ENCODE measurements at places on chromosomes 16 and 17. TPM values are rescaled to one million over a fixed set of nuclear protein-coding genes. Genes with fewer than 3 reads are reported as not detected.

Gene KRT12
- not detected for total RNA-seq

Gene MYH3
- total RNA-seq: 5.1 TPM

DNA sequence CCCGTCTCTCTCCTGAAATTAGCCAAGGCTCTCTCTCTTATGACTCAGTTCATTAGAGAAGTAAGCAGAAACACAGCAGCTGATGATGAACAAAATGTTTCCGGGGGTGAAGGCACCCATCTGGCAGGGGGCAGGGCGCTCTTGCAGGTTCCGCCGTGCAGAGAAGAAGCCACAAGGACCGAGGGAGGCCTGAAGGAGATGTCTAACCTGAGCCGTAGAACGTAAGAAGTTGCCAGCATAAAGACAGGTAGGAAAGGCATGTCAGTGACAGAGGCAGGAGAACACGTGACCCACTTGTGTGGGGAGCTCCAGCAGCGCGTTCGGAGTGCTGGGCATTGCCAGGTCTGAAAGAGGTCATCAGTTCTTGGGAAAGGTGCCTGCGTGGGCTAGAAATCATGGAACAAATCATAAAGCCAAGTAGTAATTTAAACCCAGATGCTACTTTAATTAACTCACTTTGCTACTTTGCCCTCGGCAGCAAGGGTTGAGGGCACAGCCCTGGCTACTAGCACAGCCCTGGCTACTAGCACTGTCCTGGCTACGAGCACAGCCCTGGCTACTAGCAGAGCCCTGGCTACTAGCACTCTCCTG, 198.6 kb downstream of the RPTOR start:
- no peak for DNase-seq

DNA sequence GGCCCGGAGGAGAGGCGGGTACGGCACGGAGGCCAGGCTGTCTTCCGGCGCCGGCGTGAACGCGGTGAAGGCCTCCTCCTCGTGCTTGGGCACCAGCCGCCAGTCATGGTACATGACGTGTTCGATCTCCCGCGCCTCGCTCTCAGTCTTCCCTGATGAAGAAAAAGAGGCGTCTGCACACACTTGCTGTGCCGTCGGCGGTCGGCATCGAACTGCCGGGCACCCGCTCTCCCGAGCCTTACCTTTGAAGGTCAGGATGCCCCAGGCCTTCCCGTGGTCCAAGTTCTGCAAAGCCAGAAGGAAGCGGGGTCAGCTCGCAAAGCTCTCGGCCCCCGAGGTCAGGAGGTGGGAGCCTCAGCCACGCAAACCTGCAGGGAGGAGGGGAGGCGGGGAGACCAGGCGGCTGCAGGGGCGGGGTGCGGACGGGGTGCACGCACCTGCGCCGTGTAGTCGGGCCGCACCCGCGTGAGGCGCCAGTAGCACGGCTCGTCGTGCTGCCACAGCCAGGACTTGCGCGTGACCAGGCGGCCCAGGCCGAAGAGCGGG, at the start of gene EME2:
Gene EME2, plus strand, starts transcription at position 449 of the 546 bp plus-strand sequence. CDS start 418 bp downstream, outside the sequence.
- no peak for DNase-seq

DNA sequence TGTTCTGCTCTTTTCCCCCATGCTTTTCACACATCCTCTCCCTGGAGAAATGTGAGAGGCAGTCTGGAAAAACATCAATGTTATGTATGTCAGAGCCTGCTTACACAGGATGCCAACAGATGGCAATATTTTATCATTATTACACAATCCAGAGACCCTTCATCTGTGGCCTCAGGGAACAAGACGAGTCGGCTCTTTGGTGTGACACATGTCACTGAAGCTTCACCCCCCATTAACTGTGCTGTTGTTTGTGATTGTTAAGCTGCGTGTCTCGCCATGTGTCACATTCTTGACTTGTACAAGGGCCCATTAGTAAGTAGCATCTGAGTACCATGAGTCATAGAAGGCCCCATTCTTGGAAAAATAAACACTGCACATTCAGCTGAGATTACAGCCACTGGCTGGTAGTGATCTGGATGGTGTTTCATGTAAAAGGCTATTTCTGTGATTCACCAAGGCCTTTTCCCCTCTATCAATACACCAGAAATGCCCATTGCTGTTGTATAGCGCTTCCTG, 682.1 kb upstream of the SOX9 start:
- DNase-seq: no peak

Measured in OCI-LY7 (cell line).